Stomach (tissue), 19 donors: ENCODE measurements at places on chromosomes 11 and 22. TPM values are rescaled to one million over a fixed set of nuclear protein-coding genes. Genes with fewer than 3 reads are reported as not detected.

The FAM181B gene
- total RNA-seq = not detected

The PACSIN2 gene
- total RNA-seq = 154 TPM

The MRGPRX3 gene
- total RNA-seq = not detected

The ADORA2A gene
- not detected for total RNA-seq

The LMO2 gene
- 54.7 TPM for total RNA-seq

The KIF18A gene
- 2.3 TPM for total RNA-seq

The TSSK2 gene
- total RNA-seq = not detected

DNA sequence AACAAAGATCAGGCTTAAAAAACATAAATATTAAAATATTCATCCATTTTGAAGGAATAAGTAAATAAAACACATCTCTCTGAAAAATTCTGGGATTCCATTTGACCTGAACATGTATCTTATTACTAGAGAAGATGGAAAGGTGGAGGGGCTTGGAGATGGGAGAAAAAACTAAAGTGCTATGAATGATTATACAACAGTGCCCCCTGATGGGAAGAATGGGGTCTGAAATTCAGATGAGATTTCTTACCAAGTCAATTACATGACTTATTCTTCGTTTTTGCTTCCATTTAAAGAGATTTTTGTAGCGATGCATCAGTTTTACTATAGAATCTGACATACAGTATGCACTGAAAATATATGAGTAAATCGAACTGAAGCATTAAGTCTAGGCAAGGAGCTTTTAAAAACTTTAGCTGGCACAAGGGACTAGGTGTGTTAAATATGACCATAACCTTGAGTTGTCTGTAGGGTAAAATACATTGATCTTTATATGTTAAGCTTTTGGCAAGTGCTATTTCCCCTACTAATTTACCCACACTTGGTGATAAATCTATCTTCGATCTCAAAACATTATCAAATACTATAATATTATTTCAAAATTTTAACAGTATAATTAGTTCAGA lies 718.8 kb downstream of the CNTN5 start:
- DNase-seq = peak; percentile 65

- DNase-seq = peak; percentile 15
Observed at GRCh38 chr11:9001736-9002135, 2.1 kb downstream of the NRIP3 start.

DNA sequence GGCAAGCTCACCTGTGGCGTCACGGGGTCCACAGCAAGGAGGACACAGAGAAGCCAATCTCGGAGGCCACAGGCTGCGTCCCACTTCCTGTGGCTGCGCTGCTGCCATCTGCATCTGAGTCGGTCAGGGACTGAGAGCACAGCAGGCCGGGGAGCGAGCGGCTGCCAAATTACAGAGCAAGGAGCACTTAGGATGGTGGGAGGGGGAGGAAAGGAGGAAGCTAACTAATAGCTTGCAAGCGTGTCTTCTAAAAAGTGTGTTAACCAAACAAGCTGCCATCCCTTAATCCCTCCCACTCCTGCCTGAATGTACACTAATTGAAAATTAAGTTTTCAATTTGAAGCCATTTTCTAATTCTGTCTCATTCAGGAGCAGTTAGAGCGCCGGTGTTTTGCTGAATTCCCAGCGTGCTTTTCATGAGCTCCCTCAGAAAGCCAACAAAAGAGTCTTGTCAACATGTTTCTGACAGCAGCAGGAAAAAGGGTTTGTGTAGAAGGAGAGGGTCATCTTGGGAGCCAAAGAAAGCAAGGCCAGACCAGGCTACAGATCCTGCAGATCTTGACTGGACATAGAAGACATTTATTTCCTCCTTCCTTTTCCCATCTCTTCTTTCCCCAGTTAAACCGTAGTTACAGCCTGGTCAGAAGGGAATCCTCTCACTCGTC lies 42.4 kb upstream of the API5 start:
- peak; percentile 79 for DNase-seq

DNA sequence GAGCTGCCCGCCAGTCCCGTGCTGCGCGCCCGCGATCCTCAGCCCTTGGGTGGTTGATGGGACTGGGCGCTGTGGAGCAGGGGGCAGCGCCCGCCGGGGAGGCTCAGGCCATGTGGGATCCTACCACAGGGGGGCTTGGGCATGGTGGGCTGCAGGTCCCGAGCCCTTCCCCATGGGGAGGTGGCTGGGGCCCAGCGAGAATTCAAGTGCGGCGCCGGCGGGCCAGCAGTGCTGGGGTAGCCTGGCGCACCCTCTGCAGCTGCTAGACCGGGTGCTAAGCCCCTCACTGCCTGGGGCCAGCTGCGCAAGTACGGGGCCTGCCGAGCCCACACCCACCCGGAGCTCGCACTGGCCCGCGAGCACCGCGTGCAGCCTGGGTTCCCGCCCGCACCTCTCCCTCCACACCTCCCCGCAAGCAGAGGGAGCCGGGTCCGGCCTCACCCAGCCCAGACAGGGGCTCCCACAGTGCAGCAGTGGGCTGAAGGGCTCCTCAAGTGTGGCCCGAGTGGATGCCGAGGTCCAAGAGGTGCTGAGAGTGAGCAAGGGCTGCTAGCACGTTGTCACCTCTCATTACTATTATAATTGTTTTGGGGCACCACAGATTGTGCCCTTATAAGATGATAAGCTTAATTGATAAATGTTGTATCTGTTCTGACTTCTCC lies 333.2 kb downstream of the CASP12 start:
- DNase-seq = no peak

- DNase-seq = no peak
Observed at GRCh38 chr11:130581646-130582045, 133.2 kb downstream of the ADAMTS15 start.

- DNase-seq = no peak
Observed at GRCh38 chr22:43478621-43479300, 66.9 kb downstream of the MPPED1 start.

DNA sequence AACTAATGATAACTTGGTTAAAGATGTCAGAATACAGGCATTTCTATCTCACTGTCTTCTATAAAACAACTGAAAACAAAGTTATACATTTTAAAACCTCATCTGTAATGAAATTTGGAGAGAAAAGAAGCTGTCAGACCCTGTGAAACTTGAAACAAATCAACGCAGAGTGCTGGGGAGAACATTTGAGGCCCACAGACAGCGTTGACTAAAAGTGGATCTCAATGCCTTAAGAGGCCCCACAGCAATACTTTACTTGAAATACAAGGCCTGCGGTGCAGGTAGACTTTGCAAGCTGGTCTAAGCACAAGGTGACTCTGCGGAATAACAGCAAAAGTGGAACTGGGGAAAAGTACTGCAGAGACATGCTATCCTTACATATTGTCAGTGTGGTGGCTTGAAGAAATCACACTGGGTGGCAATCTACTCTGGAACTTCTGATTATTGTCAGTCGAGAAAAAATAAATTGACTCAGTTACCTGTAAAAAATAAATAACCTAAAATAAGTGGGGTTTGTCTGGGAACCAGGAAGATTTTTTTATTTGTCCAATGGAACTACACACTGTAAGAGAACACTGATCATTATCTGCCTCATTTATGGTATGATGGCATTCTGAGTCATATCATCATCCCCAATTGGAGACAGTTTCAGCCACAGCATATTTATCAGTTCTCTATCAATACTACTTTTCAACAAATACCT lies 138.9 kb downstream of the LUZP2 start:
- DNase-seq = no peak

- DNase-seq = peak; percentile 13
Observed at GRCh38 chr22:49728570-49729271, 99.0 kb downstream of the BRD1 start.

- DNase-seq = no peak
Observed at GRCh38 chr22:24304062-24304675, 33.5 kb downstream of the SPECC1L start.

DNA sequence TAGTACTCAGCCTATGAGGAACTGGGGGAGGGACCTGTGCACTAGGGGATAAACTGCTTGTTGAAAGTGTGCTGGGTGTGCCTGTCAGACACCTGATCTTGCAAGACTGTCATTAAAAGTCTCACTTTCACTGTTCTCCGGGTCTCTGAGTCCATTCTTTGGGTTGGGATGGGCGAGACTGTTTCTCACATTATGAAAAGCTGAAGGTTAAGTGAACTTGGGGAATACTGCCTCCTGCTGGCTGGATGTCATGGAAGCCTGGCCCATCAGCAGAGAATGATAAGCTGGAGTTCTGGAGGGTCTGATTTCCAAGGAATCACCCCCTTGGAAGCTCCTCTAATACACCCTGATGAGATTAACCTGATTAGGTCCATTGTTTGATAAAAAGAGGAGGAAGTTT lies 9.0 kb upstream of the VPREB1 start:
- no peak for DNase-seq

- no peak for DNase-seq
Observed at GRCh38 chr11:10943968-10944367, 86.1 kb upstream of the ZBED5 start.

DNA sequence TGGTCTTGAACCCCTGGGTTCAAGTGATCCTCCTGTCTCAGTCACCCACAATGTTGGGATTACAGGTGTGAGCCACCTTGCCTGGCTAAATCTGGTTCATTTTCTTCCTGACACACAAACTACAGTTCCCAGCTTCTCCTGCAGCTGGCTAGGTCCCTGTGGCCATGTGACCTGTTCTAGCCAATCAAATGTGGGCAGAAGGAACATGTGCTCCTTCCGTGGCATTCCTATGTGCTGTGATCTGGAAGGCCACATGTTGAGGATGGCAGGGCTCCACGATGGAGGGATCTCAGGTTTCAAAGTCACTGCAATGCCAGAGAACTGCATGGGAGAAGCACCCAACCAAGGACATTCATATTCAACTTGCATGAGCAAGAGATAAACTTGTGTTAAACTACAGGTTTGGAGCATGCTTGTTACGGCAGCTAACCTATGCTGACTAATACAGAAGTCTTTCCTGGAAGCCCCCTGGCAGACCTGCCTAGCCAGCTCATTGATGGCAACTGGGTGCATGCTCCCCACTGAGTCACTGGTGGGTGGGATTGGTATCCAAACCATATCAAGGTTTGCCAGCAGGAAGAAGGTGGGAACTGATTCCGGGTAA lies 86.0 kb downstream of the RPS6KA4 start:
- DNase-seq = no peak

DNA sequence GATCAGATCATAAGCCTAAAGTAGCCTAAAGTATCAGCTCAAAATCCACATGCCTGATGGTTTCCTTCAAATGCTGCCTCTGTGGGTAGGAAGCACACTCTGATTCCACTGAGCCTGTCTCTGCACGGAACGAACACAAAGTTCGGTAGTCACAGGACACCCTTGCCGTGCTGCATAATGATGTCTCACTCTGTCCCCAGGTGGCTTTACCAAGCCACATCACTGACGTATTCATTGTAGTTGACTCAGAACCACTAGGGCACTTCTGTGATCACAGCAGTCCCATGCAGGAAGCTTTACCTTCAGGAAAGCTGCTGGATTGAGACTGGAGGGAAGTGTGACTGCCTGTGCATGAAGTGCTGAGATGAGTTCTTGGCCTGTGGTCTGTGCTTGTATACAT lies 147.7 kb downstream of the ATXN10 start:
- no peak for DNase-seq

- DNase-seq = no peak
Observed at GRCh38 chr11:10072142-10072541, 221.9 kb downstream of the SBF2 start.

DNA sequence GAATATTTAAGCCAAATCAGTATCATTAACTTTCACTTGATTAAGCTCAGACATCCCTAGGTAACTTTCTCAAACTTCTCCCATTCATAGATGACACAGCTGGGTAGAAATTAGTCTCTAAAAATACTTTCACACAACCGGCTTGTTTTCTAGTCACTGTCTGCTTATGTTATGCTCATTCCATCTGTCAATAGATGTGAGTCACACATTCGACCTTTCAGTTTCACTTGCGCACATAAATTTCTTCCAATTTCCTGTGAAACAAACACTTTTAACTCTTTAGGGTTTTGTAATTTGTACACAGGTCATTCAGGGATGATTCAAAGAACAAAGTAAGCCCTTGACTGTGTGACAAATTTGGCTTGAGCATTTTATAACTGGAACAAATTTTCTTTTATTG lies 723.0 kb downstream of the KCNA4 start:
- no peak for DNase-seq

GRCh38 chr22:24400726-24401596 lies 26.4 kb upstream of the ADORA2A start:
- DNase-seq = no peak

DNA sequence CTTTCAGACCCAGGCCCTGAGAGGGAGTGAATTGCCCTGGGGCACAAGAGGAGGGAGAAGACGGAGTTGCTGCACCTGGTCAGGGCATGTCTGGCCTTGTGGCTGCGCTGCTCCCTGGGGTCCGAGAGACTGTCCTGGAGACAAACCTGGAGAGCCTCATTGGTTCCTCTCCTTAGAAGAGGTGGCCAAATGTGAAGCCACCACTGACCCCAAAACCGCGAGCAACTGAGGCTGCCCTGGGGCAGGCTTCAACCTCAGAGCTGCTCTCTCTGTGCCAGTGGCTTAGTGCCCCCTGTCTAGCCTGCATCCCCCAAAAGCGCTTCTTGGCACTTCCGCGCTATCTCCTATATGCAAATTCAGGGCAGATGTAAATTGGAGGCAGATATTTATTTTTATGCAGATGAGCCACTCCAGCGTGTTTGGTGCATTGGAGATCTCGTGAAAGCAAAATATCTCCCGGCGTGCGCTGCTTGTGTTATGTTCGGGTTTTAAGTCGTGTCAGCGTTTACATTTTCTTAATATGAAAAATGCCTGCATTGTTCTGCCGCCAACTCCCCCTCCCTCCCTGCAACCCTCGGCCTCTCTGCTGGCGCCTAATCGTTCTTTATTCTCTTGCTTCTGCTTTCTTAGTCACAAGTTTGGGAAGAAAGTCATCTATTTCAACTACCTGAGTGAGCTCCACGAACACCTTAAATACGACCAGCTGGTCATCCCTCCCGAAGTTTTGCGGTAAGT lies 69.5 kb downstream of the ARHGAP8 start:
- DNase-seq = peak; percentile 29

DNA sequence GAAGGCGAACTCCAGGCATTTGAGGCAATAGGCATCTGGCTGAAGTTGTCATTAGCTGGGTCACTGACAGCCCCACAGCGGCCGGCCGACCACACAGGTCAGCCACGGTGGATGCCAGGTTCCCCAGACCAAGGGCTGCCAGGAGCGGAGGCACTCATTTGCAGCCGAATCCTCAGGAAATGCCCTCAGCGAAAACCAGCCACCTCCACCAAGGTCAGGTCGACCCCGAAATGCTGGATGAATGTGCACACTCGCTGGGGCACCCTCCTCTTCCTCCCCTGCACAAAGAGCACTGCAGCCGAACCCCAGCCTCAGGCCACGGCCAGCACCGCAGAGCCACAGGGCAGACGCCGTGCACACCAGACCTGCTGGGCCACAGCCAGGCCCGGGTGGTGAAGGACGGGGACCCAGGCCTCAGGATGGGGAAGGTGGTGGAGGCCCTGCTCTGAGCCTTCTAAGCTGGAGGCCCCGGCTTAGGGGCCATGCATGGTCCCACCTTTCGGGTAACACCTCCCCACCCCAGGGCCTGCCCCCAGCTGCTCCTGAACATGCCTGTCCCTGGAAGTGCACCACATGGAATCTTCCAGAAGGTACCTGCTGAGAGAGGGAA lies 206.0 kb downstream of the BRD1 start:
- DNase-seq = no peak

- DNase-seq = peak; percentile 74
Observed at GRCh38 chr11:12674936-12675696, 895 bp downstream of the TEAD1 start.

- no peak for DNase-seq
Observed at GRCh38 chr11:111428113-111428876, 49.2 kb upstream of the POU2AF1 start.

GRCh38 chr22:36935313-36935610 lies 21.8 kb downstream of the CSF2RB start:
- no peak for DNase-seq
